NCI-H510A (cell line): ENCODE measurements at places on chromosomes 2 and 18.

- no peak for DNase-seq
These were observed 263.2 kb downstream of the EXOC6B start for GRCh38 chr2:72562451-72563153.

- no peak for DNase-seq
These were observed 17.7 kb upstream of the ATG16L1 start for GRCh38 chr2:233233618-233234230.

DNA sequence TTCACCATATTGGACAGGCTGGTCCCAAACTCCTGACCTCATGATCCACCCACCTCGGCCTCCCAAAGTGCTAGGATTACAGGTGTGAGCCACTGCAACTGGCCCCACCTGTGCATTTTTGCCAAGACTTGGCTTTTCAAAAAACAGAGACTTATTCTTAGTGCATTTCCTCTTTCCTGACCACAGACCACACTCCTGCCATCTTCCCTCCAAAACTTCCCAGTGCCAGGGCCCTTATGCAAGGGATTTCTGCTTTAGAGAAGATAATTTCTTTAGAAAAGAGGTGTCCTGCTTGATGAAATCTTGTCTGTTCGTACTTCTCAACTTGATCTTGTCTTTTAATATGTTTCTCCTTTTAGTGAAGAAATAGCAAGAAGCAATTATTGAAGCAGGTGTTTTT is 98.8 kb upstream of the ZNF516 start:
- DNase-seq: no peak

GRCh38 chr2:162795312-162795711 is 43.3 kb downstream of the KCNH7 start:
- DNase-seq: no peak

- no peak for DNase-seq
These were observed 542 bp upstream of the CNNM3 start for GRCh38 chr2:96815326-96816126.

GRCh38 chr2:151197184-151198108 is 64.2 kb downstream of the RBM43 start:
- no peak for DNase-seq

- DNase-seq: no peak
These were observed 281.8 kb downstream of the CLIP4 start for GRCh38 chr2:29397039-29397438.

DNA sequence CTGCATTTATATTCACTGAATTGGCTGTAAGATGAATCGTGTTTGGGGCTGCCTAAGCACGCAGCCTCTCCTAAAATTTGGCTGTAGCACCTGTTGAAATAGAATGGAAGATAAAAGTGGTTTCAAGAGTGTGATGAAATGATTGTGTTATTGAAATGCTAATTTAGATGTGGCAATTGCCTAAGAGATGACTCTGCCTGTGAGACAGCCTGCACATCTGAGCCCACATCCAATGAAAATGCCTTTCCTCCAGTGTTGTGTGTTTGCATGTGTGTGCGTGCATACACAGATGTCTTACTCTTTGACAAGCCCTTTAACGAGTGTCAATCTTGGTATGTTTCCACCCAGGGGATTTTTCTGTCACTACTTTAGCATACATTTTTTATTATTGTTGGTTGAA is 346.9 kb downstream of the MEIS1 start:
- no peak for DNase-seq

- no peak for DNase-seq
These were observed 299.0 kb upstream of the HS6ST1 start for GRCh38 chr2:128617661-128618060.
